NCI-H345 (cell line): ENCODE measurements at places on chromosomes 12 and 14.

DNA sequence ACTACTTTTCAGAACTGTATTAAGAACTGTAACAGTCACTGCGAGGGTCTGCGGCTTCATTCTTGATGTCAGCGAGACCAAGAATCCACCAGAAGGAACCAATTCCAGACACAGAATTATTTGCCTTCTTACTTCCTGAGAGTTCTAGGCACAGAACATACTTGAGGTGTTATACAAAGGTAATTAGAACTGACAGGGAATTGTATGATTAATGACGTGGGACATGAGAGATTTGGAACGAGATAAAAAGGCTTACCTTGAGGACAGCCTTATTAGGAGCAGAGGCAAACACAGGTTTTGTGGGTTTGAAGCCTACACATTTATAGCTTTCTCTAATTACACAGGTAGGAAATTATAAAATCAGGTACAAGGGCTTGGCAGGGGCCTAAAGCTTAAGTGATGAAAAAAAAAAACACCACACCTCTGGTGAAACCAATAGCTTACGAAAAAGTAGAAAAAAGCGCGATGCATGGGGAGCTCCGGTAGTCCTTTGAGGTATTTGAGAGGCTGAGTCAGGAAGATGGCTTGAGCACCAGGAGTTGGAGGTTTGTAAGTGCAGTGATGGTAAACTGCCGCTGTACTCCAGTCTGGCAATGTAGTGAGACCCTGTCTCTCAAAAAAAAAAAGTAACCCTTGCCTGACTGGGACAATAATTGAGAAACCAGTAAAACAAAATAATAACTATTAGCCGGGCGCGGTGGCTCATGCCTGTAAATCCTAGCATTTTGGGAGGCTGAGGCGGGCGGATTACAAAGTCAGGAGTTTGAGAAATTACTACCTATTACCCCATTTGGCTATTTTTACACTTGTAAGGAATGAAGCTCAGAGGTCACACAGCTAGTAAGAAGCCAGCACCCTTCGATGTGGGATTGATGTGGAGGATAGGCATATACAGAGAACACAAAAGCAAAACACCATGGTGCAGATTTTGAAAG, 795 bp upstream of the ACOT2 start:
- no peak for DNase-seq

GRCh38 chr12:104669089-104669721, 212.5 kb downstream of the CHST11 start:
- peak; percentile 82 for DNase-seq

DNA sequence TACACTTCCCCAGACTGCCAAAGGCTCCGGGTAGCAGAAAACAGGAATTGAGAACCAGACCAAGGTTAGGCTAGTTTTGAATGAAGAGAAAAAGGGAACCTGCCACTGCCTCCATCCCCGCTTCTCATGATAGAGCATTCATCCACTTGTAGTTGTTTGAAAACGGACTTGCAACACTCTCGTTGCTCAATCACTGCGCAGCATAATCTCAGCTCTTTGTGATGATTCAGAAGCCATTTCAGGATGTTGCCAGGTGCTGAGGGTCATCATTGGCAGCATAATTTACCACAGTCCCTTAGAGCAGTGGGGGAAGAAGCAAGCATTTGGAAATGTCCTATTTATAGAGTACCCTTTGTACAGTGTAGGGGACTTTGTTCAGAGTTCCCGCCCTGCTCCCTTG, 25.6 kb downstream of the KCNK13 start:
- DNase-seq, result no peak

- no peak for DNase-seq
These were observed 33.1 kb downstream of the CD9 start for GRCh38 chr12:6233121-6233971.

- DNase-seq, result no peak
These were observed 875.7 kb upstream of the USP15 start for GRCh38 chr12:61384511-61384910.

GRCh38 chr12:50057000-50057841, at the start of gene ASIC1:
Gene ASIC1, plus strand, starts transcription at chr12:50057596. Its CDS starts 1,171 bp downstream, at chr12:50058767.
- no peak for DNase-seq

- no peak for DNase-seq
These were observed 7.3 kb downstream of the FKBP11 start for GRCh38 chr12:48917857-48918537.

DNA sequence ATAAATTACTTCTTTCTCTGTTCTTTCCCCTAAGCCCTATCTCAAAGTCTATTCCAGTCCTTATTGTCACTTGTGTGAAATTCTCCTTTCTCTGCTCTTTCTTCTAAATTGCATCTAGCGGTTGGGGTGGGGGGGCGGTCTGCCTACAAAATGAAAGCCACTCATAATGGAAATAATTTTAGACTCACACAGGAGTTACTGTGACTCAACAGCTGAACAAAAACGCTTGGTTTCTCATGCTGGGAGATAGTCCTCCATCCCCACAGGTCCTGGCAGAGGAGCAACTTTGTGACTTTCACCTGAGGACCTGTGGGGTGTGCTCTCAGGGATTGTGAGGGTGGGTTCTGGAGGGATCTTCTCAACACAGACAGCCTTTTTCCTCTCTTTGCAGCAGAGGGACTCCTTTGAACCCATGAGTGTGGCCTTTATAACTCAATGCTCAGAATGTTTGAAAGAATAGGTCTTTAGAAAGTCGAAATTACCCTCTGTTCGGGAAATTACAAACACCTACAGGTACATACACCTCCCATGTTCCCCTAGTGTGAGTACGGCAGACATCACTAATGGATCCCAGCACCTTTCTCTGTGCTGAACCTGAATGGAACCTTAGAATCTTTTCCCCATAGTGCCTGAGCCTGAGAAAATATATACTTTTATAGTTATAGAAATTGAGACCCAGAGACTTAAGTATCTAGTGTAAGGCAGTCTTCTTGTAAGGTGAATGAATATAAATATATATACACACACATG, 109.7 kb downstream of the CHST11 start:
- no peak for DNase-seq

DNA sequence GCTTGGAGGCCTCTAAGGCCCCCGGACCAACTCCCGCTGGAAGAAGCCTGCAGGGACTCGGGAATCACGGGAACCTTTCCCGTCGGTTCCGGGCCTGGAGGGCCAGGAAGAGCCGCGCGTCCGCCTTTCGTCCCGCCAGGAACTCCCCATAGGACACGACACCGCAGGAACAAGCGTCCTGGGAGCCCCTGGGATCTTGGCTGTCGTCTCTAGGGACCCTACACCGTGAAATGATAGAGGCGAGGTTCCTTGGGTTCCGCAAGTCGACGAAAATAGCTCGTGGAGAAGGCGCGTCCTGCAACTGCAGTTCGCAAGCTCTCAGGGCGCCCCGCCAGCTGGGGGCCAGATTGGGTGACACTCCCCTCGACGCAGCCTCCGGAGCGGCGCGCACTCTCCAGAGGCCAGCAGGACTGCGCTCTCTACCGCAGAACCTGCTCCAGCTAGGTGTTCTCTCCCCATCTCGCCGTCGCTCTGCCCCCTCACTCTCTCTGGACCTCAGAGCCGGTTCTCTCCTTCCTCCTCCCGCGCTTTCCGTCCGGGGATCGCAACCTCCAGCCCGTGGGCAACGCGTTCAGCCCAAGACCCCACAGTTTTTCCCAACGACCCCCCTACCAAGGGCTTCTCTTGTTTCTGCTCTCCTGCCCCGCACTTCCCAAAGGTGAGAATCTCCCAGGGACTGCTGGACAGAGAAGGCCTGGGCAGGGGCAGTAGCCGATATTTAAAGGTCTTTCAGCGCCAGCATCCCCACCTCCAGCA, 776 bp downstream of the BMP4 start:
- DNase-seq, result peak; percentile 18

DNA sequence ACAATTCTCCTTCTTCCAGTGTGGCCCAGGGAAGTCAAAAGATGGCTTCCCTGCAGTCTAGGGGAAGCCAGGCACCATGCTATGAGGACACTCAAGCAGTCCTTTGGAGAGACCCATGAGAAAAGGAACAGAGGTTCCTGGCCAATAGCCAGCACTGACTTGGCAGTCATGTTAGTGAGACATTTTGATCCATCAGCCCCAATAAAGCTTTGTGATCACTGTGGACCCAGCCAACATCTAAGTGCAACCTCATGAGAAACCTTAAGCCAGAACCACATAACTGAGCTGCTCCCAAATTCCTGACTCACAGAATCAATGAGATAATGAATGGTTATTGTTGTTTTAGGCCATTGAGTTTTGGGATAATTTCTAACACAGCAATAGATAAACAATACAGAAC, 51.0 kb upstream of the NAP1L1 start:
- no peak for DNase-seq

DNA sequence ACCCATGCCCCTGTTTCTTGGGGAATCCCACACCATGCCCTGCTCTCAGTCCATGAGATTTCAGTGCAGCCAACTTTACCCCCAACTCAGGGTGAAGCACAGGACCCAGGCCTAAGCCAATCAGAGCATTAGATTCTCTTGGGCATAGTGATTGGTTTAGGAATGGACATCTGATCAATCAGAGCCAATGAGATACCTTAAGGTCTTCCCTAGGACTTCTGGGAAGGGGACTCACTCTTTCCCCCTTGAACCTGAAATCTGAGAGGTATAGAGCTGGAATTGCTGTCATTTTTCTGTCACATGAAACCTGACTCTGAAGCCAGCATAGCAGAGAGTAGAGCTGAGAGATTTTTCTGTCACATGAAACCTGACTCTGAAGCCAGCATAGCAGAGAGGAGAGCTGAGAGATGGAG, 127.1 kb downstream of the ZFP36L1 start:
- no peak for DNase-seq

DNA sequence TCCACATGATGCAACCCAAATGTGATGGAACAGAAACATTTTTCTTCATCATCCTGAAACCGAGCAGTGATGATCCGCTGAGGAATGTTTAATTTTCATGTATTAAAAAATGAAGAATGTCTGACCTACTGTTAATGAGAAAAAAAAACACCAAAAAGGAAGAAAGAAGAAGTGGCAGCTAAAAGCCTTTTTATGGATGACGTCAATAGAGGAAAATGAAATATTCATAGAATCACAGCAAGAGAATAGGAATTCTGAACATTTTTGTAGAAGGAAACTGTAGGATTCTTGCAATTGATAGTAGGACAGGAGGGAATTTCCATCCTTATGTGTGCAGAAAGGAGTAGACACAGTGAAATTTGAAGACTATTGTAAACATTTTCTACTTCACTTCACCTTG, 112.9 kb downstream of the PRKCH start:
- DNase-seq, result no peak

DNA sequence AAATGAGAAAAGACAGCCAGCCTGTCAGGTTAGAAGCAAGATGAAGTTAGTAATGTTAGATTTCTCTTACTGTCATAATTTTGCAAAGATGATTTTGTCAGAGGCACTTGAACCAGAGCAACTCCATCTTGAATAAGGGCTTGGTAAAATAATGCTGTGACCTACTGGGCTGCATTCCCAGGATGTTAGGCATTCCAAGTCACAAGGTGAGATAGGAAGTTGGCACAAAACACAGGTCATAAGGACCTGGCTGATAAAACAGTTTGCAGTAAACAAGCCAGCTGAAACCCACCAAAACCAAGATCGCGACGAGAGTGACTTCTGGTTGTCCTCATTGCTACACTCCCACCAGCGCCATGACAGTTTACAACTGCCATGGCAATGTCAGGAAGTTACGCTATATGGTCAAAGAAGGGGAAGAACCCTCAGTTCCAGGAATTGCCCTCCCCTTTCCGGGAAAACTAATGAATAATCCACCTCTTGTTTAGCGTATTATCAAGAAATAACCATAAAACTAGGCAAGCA, 1313.5 kb upstream of the TMEM132C start:
- no peak for DNase-seq

- DNase-seq, result no peak
These were observed 104.1 kb downstream of the SMOC1 start for GRCh38 chr14:69983317-69983716.

DNA sequence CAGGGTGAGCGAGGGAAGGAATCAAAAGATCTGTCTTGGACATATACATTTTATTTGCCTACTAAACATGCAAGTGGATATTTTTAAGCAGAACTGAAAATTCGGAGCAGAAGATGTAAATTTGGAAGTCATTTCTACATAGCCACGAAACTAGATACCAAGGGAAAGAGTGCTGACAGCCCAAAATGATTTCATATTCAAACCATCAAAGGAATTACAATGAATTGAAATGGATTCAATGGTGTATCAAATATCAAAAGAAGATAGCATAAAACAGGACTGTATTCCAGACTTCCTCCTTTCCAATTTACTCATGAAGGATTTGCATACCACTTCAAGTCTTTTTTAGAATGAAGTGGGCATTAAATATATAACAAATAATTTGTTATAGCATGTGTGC, 313.5 kb upstream of the KITLG start:
- no peak for DNase-seq

- DNase-seq, result no peak
These were observed 27.3 kb upstream of the HELB start for GRCh38 chr12:66275040-66275439.

DNA sequence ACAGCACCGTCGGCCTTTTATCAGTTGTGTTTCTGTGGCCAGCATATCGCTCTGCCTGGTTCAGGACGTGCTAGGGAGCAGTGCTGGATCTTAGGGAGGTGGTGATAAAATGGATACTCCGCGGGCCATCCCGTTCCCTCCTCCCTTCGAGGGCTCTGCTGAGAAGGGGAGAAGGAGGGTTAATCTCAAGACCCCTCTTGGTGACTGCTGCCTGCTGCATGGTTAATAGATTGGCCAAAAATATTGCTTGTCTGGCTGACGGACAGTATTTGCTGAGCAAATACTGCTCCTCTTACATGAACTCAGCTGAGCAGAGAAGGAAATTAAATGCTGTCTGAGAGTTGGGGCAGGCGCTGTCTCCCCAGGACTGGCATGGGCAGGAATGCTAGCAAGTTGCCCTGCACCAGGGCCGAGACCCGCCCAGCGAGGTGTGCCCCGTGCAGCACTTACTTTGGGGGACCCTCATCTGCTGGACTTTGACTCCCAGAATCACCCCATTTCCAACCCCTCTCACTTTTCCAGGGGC, 1.2 kb downstream of the FBRSL1 start:
- DNase-seq, result no peak

DNA sequence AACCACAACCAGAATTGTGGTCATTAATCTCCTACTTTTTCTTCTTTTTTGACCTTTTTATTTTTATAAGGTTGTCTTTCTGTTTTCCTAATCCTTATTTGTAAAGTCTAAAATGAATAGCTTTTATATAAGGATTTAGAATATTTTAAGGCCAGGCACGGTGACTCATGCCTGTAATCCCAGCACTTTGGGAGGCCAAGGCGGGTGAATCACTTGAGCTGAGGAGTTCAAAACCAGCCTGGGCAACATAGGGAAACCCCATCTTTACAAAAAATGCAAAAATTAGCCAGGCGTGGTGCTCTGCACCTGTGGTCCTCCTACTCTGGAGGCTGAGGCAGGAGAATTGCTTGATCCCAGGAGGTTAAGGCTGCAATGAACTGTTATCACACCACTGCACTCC, 55.1 kb downstream of the IFT81 start:
- DNase-seq, result no peak

- no peak for DNase-seq
These were observed at the start of gene OAS2 for GRCh38 chr12:112978163-112979040. Gene OAS2, plus strand, starts transcription at chr12:112978519. Its CDS starts 90 bp downstream, at chr12:112978609.

DNA sequence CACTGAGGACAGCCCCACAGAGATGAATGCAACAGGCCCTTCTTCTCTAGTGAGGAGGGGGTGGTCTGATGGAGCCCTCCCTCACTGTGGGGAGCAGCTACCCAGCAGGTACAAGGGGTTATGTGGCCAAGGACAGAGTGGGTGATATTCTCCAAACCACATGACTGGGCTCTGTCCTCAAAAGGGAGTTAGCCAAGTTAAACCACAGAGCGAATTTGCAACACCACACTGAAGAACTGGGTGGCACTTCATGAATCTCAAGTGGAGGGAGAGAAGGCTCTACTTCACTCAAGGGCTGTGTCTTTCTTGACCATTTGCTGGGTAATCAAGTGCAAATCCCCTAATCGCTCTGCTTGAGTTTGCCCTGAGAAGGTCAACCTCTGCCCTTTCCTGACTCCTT, 12.5 kb downstream of the GPR68 start:
- no peak for DNase-seq

- no peak for DNase-seq
These were observed 1244.9 kb upstream of the SEL1L start for GRCh38 chr14:82778601-82779000.
